Right cardiac atrium (tissue), 5 donors: ENCODE measurements at places on chromosomes 5 and 9. TPM values are rescaled to one million over a fixed set of nuclear protein-coding genes. Genes with fewer than 3 reads are reported as not detected.

The SV2C gene
- total RNA-seq, result 0.88 TPM

The HRCT1 gene
- 4.5 TPM for total RNA-seq

The NOP16 gene
- 16.6 TPM for total RNA-seq

The SLC1A1 gene
- 2.1 TPM for total RNA-seq

The SMIM3 gene
- 21.2 TPM for total RNA-seq

The IFNK gene
- not detected for total RNA-seq

The MEGF10 gene
- 1.7 TPM for total RNA-seq

The ARHGEF37 gene
- total RNA-seq, result 23.0 TPM

The ACTL7B gene
- not detected for total RNA-seq

The PTPRD gene
- total RNA-seq, result 5.2 TPM

The DOCK2 gene
- 14.2 TPM for total RNA-seq

The NPR3 gene
- 70.5 TPM for total RNA-seq

The PFN3 gene
- not detected for total RNA-seq

The NUTM2G gene
- total RNA-seq, result not detected

The IFNB1 gene
- total RNA-seq, result not detected

The MCIDAS gene
- total RNA-seq, result not detected

The SEMA4D gene
- 23.3 TPM for total RNA-seq

The PCDHGA8 gene
- total RNA-seq, result 4.5 TPM

The CEP120 gene
- total RNA-seq, result 16.1 TPM

The ELOVL7 gene
- total RNA-seq, result 0.97 TPM

The FABP6 gene
- total RNA-seq, result not detected

The PDGFRB gene
- total RNA-seq, result 43.5 TPM

The ANKRD34B gene
- total RNA-seq, result not detected

The CNTLN gene
- total RNA-seq, result 6.9 TPM

The PLAC8L1 gene
- total RNA-seq, result not detected

The ZNF354B gene
- total RNA-seq, result 9.2 TPM

The DOLK gene
- 11.8 TPM for total RNA-seq

The SYK gene
- total RNA-seq, result 6.6 TPM

The CCNJL gene
- total RNA-seq, result 6.6 TPM

The CDC20B gene
- not detected for total RNA-seq

The OR1Q1 gene
- total RNA-seq, result not detected

The LCN15 gene
- 0.32 TPM for total RNA-seq

The CPLANE1 gene
- 9.9 TPM for total RNA-seq

The CCNB1 gene
- total RNA-seq, result 3.5 TPM

The HSPB3 gene
- total RNA-seq, result 392 TPM

The TSSK1B gene
- 0.09 TPM for total RNA-seq

The FCN2 gene
- total RNA-seq, result not detected

The MARCHF11 gene
- total RNA-seq, result 1.3 TPM

The PHF24 gene
- 0.03 TPM for total RNA-seq

The ACER2 gene
- 4.8 TPM for total RNA-seq

The INSYN2B gene
- total RNA-seq, result 0.57 TPM

The ADRA1B gene
- total RNA-seq, result 2.0 TPM

The LEAP2 gene
- 0.76 TPM for total RNA-seq

The PCDHGB2 gene
- 3.5 TPM for total RNA-seq

The CDKN2B gene
- total RNA-seq, result 1.7 TPM

The ANKRD18A gene
- total RNA-seq, result 12.3 TPM

The BARX1 gene
- total RNA-seq, result not detected

The SPATA31A3 gene
- not detected for total RNA-seq

The ADAMTSL2 gene
- total RNA-seq, result 90.2 TPM

The PCDHGA9 gene
- total RNA-seq, result 3.7 TPM

The GLT6D1 gene
- total RNA-seq, result not detected

The OTP gene
- total RNA-seq, result not detected

The SAXO1 gene
- total RNA-seq, result not detected
